NCI-H2107 (cell line): ENCODE measurements at places on chromosomes 3 and 15.

GRCh38 chr3:71713041-71713440, 12.2 kb downstream of the EIF4E3 start:
- peak; percentile 49 for DNase-seq

DNA sequence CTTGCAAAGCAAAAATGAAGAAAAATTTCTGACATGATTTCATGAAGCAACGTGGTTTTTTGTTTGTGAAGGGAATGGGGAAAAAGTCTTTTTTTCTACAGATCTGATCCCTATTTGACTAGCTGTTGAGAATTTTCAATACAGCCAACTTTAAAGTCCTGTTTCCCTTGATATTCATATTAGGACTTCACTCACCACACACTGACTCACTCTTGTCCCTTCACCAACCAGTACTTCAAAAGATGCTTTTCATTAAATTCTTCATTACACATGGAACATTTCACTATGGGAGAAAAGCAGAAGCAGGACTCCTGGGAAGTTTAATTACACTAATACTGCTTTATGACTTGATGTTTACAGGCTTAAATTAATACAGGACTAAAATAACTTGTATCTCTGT, 16.6 kb downstream of the TRANK1 start:
- no peak for DNase-seq

DNA sequence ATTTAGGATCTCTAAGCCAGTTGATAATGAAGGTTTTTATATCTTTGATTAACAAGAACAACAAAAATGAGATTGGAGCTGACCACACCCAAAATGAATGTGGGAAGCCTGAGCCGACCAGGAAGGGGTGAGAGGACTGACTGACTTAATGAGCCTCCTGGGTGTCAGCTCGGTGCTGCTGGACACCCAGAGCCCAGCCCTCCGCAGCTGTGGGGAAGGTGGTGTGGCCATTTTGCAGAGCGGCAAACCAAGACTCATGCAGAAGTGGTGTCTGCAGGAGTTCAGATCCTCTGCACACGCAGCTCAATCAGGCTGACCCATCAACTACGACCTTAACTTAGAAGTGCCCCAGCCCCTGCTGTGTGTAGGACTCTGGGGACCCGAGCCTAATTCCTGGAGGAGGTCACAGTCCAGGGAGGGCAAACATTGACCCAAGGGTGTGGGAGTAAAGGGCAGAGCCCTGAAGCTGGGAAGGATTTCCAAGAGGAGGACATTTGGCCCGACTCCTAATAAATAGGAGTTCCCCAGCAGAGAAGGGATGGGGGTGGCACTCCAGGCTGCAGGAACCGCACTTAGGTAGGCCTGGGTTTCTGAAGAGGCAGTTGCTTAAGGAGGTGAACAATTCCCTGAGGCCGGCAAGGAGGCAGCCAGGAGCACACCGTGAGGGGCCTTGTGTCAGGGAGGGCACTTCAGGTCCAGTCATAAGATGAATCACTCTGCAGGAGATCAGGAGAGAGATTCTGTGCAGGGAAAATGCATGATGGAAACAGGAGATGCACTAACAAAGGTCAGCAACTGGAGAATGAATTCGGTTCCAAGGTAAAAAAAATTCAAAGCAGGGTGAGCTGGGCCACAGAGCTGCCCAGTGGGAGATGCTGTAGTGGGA, 197.1 kb upstream of the TPM1 start:
- DNase-seq = no peak

DNA sequence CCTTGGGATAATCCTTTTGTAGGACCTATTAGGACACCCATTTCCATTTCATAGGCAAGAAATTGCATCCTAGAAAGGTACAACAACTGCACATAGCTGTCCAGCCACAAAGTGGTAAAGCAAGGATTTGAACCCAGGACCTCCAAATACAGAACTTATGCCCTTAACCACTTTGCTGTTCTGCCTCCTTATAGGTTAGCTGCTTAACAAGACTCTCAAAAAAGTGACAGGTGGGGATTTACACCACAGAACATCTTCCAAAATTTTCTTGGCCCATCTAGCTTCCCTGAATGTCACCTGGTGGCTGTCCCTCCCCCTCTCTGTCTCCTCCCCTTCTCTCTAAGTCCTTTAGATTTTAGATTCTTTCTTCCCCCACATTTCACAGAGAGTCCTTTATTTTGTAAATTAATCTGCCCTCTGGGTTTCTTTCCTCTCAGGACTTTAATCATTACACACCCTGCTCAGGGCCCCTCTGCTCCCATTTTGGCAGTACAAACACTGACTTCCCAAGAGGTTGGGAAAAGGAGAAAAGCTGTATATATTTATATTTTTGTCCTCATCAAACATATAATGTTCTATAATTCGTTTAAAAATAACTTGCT, 120.6 kb downstream of the CPNE4 start:
- no peak for DNase-seq

GRCh38 chr3:43709022-43709421, 18.3 kb downstream of the ABHD5 start:
- no peak for DNase-seq

DNA sequence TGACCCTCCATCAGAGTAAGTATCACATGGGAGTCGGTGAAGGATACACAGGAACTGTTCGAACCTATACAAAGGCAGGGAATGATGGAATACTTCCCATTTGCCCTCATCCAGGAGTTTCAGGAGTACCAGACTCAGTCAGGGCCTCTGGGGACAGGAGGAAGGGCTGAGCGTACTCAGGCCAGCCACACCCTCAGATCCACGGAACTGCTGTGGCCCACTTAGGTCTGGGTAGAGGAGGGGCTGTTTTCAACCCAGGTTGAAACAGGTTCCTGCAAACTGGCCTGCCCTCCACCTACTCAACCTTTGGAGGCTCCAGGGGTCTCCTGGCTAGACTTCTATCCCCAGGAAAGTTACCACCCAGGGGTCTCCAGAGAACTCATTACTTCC, 6.7 kb upstream of the IGDCC3 start:
- DNase-seq = no peak

- DNase-seq = no peak
These were observed 1.7 kb downstream of the MLF1 start for GRCh38 chr3:158572766-158573060.

GRCh38 chr15:83848315-83849050, 194.6 kb downstream of the ADAMTSL3 start:
- no peak for DNase-seq

GRCh38 chr3:32278714-32279113, 40.2 kb downstream of the CMTM8 start:
- no peak for DNase-seq

GRCh38 chr15:69444686-69445085, 7.9 kb upstream of the RPLP1 start:
- no peak for DNase-seq

DNA sequence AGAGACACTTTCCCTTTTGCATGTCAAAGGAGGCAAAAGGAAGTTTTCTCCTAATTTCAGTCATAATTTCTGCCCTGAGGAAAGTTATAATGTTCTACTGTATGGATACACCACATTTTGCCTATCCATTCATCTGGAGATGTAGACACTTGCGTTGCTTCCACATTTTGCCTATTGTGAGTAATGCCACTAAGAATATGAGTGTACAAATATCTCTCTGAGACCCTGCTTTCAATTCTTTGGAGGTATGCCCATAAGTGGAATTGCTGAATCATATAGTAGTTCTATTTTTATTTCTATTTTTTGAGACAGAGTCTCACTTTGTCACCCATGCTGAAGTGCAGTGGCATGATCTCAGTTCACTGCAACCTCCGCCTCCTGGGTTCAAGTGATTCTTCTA, 3.6 kb upstream of the CD276 start:
- DNase-seq = no peak

- no peak for DNase-seq
These were observed 39.6 kb downstream of the VPS13C start for GRCh38 chr15:62020576-62021160.

GRCh38 chr3:172717493-172718088, 6.7 kb upstream of the NCEH1 start:
- no peak for DNase-seq

DNA sequence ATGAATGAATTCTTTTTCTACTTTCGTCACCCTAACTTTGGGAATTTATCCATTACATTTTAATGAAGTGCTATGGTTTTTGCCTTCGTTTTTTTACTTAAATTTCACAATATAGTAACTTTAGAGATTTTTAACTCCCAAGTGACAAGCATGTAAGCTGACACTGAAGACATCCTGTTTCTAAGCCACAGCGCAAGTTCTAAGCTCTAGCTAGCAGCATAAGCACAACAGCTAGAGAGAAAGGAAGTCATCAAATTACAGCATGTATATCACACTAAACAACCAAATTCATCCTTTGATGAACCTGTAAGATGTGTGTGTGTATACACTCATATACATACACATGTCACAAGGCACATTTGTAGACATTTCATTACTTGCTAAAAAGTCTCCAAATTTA, 119.3 kb downstream of the P3H2 start:
- no peak for DNase-seq

- DNase-seq = no peak
These were observed 138.5 kb upstream of the STRIT1 start for GRCh38 chr3:155431856-155432570.

GRCh38 chr15:52093167-52093538, 19.4 kb downstream of the BCL2L10 start:
- DNase-seq = no peak

GRCh38 chr3:104437891-104438290, 928.8 kb upstream of the ALCAM start:
- DNase-seq = no peak

GRCh38 chr15:82980981-82981380, 5.0 kb upstream of the RAMAC start:
- DNase-seq = no peak

- no peak for DNase-seq
These were observed 264.3 kb upstream of the ZPLD1 start for GRCh38 chr3:102170545-102170944.

DNA sequence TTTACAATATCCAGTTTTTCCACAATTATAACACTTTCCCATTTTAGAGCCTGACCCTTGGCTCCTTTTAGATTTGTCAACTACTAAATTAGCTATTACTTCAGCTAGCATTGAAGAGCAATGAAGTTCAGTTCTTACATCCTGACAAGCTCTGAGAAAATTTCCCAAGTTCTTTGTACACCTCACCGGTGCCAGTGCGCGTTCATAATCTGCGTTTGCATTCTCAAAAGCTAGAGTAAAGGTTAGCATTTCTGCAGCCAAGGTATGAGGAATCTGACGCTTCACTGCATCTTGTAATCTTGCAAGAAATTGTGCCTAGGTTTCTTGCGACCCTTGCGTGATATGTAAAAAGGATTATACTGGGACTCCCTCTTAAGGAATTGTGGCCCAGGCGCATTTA, 25.2 kb upstream of the XCR1 start:
- no peak for DNase-seq

GRCh38 chr3:185717121-185717520, 107.7 kb downstream of the IGF2BP2 start:
- no peak for DNase-seq

DNA sequence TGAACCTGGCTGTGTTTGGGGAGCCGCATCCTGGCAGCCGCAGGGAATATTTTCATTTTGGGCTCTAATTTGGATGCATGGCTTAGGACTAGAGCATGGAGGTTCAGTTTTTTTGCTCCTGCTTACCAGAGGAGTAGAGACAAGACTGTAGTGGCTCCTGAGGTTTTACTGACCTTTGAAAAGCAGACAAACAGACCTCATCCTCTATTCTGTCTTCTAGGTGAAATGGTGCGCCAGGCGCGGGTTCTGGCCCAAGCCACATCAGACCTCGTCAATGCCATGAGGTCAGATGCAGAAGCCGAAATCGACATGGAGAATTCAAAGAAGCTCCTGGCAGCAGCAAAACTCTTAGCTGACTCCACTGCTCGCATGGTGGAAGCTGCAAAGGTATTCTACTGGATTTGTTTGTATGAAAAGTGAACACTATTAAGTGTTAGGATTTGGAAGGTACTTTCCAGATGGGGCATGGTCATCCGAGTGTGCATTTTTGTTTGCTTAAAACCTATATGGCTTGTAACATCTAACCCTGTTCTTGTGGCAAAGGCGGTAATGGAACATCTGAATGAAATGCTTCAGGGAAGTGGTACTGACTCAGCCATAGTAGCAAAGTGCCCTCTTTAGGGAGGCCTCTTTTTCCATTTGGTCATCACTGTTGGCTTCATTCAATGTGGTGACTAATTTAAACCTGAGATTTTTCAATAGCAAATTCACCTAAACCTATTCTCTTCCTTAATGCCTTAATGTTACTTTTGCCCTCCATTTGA, 330.7 kb upstream of the TPM1 start:
- DNase-seq = no peak
